Muscle of leg (tissue), 16 donors: ENCODE measurements at places on chromosomes 5 and 9. TPM values are rescaled to one million over a fixed set of nuclear protein-coding genes. Genes with fewer than 3 reads are reported as not detected.

DNA sequence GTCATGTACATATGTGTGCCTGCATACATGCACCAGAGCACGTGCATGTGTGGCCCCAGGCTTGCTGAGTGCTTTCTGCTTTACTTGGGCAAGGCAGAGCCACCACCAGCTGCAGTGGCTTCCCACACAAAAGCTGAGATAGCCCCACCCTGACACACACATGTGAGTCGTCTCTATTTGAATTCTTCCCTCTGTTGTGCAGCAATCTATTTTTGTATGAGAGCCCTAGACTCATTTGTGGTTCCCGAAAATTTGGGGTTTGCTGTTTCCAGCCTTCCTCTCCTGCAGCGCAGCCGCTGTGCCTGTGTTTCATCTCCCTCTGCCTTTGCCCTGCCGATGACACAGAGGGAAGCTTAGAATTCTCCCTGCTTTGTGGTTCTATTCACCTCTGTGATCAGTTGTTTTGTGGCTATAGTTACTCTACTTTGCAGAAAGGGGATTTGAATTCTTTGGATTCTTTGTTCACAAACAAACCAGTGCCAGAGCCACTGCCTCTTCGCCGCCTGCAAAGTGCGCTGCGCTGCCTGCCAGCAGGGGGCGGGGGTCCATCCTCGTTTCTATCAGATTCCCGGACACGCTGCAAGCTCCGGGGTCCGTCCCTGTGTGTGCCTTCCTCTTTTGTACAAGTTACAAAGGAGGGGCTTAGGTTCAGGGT lies 95.8 kb upstream of the DAP start:
- DNase-seq: peak; percentile 51

DNA sequence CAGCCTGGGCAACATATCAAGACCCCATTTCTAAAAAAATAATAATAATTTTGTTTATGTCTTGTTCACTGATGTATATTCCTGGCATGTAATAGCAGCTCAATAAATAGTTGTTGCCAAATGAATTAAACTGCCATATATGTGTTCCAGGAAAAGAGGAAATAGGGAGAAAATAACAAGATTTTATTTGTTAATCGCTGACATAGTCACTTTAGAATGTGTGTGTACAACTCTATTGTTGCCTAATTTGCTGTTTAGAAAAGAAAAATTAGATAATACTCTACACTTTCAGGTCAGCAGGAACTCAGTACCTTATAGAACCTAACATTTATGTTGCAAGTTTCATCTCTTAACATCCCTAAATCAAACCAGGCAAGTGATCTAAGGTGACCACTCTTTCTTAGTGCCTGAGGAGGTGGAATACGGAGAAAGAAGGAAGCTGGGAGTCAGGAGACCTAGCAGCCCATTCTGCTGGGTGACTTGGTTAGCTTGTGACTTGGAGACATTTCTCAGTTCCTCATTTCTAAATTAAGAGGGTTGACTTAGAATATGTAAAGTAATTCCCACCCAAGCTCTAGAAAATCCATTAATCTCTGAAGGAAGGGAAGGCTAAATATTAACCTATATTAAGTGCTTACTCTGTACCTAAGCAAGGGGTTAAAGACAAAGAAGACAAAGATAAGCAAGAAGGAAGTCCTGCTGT lies 110.3 kb upstream of the IQGAP2 start:
- peak; percentile 61 for DNase-seq

GRCh38 chr5:116668390-116668789 lies 93.8 kb upstream of the SEMA6A start:
- no peak for DNase-seq

DNA sequence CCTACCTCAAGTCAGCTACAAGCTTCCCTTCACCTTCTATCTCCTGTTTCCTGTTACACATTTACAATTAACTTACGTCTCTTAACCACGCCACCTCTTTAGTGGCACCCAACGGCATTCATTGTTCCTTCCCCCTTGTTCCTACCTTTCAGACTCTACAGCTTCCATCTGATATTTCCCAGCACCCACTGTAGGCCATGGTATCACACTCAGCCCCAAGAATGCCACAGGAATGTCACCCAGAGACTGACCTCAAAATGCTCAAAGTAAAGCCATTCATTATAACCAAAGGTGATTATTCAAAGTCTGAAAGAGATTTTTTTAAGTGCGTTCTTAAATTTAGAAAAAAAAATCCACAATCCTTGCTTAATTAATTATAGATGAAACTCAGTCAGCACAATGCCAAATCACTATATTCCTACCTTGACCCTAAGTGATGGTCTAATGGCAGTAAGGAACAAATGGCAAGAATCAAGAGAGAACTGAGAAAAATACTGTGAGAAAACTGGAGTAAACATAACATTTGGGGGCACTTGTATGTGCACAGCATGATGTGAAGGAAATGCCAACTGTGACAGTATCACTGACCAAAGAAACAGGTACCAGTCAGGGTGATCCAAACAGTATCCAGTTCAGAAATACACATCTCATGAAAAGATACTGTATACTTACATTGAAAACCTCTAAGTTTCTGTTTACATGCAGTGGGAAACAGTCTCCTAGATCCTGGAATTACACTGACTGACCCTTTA lies 52.1 kb downstream of the CTNND2 start:
- no peak for DNase-seq

- DNase-seq: no peak
Measured at GRCh38 chr5:41094871-41095270, 23.7 kb upstream of the MROH2B start.

- no peak for DNase-seq
Measured at GRCh38 chr5:80554646-80555045, 15.4 kb downstream of the ANKRD34B start.

Gene SOWAHA
- 0.09 TPM for polyA plus RNA-seq

Gene TMEM215
- 0.43 TPM for polyA plus RNA-seq

Gene TAF1L
- 0.05 TPM for polyA plus RNA-seq

Gene LVRN
- 2.8 TPM for polyA plus RNA-seq

Gene GPR150
- polyA plus RNA-seq: 0.22 TPM

Gene KDM4C
- 10.3 TPM for polyA plus RNA-seq
